AML-193 (cell line): ENCODE measurements at places on chromosomes 13 and 19.
A peak's percentile ranks its signal among the peaks of the same experiment; 100 is the strongest.

GRCh38 chr13:25660996-25661395 lies 289.2 kb downstream of the ATP8A2 start:
- DNase-seq: no peak

DNA sequence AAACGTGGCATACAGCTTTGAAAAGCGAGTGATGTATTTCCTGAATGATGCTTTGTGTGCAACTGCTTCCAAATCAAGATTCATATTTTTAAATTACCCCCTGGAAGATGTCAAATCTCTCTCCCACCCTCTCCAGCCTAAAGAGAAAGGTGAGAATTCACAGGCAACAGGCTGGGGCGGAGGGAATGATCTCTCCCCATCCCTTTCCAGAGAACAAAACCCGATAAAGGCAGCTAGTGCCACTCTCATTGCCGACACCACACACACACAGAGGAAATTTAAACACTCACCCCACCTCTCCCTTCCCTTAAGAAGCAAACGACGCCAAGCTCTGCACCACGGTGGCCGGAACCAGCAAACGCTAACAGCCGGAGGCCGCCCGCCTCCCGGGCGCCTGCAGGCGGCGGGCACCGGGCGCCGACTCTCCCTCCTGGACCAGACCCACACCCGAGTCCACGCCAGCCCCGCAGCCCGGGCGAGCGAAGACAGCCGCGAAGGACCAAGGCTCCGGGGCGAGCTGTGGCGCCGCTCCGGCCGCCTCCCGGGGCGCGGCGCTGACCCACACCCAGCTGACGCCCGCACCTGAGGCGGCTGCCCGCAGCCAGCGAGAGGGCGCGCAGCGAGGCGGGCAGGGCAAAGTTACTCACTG lies 477 bp downstream of the LNX2 start:
- peak; percentile 41 for DNase-seq

- no peak for DNase-seq
These were observed 657.8 kb downstream of the SLITRK6 start for GRCh38 chr13:85141401-85141800.

DNA sequence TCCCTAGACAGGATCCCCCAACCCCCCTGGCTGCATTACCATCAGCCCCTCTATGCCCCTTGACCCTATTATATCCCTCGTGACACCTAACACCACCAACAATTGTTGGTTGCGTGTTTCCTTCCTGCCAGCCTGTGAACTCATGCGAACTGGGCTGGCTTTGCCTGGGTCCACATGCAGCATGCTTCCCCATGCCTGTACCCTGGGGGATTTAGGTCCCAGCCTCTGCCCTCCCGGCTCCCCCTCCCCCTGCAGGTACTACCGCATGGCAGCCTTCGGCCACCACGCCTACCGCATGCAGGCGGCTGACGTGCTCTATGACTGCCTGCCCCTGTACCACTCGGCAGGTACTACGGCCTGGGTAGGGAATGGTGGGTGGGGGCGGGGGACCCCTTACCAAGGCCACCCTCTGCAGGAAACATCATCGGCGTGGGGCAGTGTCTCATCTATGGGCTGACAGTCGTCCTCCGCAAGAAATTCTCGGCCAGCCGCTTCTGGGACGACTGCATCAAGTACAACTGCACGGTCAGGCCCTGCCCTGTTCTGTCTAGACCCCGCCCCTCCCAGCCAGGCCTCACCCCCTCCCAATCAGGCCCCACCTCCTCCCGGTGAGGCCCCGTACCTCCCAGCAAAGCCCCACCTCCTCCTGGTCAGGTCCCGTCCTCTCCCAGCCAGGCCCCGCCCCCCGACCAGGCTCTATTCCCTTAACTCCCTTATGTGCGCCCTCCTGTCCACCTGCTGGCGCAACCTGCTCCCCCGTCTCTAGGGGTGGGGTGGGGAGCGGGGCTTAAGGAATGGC lies 18.5 kb downstream of the SLC27A1 start:
- no peak for DNase-seq
